ENCODE measurements at places on chromosomes 3 and 15.

DNA sequence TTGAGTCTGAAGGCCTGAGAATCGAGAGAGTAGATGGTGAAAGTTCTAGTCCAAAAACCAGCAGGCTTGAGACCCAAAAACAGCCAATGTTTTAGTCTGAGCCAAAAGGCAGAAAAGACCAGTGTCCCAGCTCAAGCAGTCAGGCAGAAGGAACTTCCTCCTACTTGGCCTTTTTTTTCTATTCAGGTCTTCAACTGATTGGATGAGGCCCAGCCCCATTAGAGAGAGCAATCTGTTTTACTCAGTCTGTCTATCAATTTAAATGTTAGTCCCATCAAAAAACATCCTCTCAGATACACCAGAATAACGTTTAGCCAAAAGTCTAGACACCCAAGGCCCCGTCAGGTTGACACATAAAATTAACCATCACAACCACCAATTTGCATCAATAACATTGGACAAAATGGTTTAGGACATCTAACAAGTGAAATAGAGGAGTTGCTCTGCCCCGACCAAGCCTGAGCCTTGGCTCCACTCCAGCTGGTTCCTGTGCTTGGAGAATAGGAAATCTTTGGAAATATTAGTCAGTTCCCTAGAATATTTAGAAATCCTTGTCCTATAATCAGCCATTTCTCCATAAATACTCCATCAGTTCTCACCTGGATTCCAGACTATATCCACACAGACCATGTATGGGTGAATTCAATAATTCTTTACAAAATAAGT is 51.4 kb upstream of the LIPC start:
- DNase-seq = no peak

- DNase-seq = no peak
Measured at GRCh38 chr3:161420746-161421145, 49.4 kb upstream of the SPTSSB start.

DNA sequence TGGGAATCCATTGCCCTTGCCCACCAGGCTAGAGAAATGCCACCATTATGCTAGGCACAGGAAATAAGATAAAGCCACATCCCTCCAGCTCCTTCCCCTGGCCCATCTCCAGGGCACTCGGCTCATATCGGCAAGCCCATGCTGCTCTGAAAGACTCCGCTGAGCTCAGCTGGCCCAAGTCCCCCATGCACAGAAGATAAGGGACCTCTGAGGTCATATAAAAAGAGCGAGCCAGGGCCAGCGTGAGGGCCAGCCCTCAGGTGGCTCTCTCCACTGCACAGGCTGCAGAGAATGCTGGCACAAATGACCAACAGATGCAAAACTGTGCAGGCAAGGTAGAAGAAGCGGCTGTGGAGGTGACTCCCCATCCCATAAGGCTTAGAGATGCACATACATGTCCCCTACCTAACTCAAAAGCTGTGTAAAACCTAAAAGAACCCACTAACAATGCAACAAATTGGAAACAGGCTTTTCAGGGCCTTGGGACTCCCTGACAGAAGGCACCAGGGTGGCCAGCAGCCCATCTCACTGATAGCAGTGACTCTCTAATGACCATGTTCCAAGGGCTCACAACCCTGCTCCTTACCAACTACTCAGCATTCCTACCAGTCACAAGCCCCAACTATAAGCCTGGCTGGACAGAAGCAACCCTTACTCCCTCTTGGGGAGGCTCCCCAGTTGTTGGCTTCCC is 3.0 kb downstream of the RAB6B start:
- no peak for DNase-seq

DNA sequence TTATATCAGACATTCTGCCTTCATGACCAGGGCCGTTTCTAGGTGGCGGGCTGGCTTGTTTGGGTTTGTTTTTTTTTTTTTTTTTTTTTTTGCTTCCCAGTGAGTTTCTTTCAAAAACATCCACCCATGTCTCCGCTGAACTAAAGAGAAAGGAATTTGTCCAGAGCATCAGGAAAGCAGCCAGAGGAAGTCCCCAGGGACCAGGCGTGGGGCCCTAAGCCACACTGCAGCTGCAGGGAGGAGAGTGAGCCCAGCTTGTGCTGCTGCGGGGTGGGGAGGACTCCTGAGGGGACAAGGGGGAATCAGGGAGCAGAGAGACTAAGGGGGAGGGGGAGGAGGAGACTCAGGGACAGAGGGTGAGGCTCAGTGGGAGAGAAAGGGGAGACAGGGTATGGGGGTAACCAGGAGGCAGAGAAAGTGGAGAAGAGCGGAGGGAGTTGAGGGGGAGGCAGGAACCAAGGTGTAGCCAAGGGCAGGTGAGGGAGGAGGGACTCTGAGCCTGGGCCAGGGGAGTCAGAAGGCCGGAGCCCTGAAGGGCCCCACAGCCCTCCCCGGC is 49.5 kb downstream of the CYP11A1 start:
- DNase-seq = no peak

- no peak for DNase-seq
Measured at GRCh38 chr15:99571299-99571698, 5.5 kb downstream of the MEF2A start.

DNA sequence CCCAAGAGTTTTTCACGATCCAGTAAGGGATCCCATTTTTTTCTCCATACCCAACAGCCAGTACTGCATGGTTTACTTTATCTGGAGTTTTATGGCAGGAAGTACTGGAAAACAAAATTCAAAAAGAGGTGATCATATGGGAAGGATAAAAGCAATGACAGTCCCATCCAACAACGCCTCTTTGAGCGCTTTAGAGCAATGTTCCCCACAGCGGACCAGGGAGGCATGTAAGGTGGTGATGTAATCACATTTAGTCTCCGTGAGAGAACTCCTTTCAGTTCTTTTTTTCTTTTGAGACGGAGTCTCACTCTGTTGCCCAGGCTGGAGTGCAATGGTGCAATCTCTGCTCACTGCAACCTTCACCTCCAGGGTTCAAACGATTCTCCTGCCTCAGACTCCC is 21.8 kb downstream of the CTSH start:
- DNase-seq = no peak

- no peak for DNase-seq
Measured at GRCh38 chr3:185595526-185595925, 9.4 kb downstream of the SENP2 start.

GRCh38 chr15:50164458-50164857 is 17.5 kb upstream of the SLC27A2 start:
- DNase-seq = no peak

DNA sequence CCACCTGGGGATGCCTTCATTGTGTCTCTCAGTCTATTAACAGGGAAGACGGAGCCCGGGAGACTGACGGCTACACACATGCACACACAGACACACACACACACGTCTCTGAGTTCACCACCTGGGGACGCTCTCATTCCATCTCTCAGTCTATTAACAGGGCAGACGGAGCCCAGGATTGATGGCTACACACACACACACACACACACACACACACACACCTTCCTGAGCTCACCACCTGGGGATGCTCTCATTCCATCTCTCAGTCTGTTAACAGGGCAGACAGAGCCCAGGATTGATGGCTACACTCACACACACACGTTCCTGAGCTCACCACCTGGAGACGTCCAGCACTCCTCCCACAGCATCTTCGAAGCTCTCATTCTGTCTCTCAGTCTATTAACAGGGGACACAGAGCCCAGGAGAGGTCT is 143.9 kb downstream of the OR4M2 start:
- peak; percentile 17 for DNase-seq

GRCh38 chr3:189058071-189058470 is 113.7 kb upstream of the TPRG1 start:
- no peak for DNase-seq

GRCh38 chr15:91694131-91694830 is 159.2 kb upstream of the SLCO3A1 start:
- no peak for DNase-seq

- peak; percentile 63 for DNase-seq
Measured at GRCh38 chr15:66603301-66604179, 37.7 kb upstream of the LCTL start.

- no peak for DNase-seq
Measured at GRCh38 chr3:81837071-81837593, 75.7 kb upstream of the GBE1 start.

- DNase-seq = peak; percentile 95
Measured at GRCh38 chr3:45870099-45870498, 16.2 kb upstream of the CCR9 start.

DNA sequence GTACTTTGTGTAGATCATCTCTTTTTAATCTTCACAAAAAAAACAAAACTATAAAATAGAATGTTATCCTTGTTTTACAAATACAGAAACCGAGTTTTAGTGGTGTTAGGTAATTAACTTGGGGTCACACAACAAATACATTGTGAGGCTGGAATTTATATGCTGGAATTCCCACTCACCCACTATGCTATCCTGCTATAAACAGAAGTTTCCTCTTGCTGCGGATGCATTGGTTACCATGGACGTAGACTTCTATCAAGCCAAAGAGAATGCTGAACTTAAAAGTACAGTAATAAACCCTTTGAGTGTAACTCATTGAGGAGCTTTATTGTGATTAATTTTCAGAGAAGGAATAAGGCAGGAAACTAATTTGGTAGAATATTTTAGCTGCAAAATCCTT is 9.2 kb downstream of the SNAP23 start:
- no peak for DNase-seq

DNA sequence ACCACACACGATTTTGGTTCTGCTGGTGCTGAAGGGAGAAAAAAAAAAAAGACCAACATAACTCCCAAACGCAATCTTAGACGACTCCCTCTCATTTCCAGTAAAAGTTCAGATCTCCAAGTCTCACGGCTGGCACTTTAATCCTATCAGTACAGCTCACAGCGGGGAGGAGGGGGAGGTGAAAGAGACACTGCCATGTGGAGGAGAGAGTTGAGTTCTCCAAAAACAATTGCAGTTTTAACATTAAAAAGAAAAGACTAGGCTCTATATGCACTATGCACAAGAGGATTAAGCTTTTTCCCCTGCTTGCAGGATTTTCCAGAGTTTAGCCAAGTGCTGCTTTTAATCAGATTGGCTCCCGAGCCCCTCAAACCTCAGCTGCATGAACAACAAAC is 16.8 kb downstream of the BMF start:
- DNase-seq = no peak

DNA sequence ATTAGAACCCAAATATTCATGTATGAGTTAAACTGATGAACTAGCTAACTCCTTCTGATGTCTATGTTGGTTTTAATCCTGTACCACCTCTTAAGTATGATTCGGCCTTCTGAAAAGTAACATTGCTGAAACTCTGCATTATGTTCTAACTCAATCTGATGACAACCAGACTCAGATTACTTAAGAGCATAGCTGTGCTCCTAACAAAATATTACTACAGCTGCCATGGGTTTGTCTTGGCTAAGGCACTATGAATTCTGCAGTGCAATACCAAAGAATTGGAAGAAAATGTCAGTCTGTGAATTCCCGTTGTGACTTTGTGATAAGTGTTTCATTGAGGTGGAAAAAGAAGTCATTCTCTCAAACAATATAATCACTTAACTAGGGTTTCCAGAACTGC is 224.4 kb downstream of the ZMAT3 start:
- DNase-seq = no peak

DNA sequence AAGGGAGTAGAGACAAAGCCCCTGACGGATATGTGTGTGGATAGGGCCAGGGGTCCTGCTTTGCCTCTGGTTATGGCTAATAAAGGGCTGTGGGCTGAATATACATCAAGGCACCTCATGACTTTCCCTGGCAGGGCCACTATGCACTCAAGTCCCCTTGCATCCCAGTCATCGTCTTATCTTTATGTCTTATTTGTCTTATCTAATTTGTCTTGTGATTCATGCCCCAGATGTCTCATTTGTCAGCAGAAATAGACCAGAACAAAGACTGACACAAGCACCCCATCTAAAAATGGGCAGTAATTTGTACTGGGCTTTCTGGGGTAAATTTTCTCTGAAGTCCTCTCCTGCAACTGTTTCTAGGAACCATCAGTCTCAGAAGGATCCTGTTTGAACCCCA is 68.6 kb downstream of the ITGA11 start:
- DNase-seq = no peak

GRCh38 chr3:124147946-124148345 is 156.0 kb upstream of the ROPN1 start:
- DNase-seq = no peak

DNA sequence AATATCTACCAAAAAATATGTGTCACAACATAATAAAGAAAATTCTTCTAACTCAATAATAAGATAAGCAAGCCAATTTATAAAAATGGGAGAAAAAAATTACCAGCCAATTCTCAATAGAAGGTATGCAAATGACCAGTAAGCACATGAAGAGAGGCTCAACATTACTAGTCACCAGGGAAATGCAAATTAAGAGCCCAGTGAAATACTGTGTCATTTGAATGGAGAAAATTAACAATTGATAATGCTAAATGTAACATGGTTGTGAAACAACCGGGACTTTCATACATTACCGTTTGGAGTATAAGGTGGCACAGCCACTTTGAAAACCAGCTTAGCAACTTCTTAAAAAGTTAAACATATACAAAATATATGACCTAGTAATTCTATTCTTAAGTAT is 460.7 kb downstream of the IGSF11 start:
- DNase-seq = no peak

DNA sequence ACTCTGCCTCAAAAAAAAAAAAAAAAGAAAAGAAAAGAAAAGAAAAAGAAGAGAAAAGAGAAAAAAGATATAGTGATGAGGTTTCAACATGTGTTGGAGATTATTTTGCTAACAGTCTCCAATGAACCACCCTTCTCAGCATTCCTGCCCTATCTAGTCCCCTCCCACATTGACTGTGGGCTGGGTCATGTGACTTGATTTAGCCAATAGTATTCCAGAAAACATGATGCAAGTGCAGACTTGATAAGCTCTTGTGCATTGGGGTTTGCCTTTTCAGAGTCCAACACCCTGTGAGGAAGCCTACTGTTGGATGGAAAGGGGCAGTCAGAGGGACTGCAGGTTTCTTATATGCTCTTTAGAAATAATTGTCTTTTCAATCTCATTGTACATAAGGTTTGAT is 37.8 kb upstream of the MED12L start:
- DNase-seq = no peak

DNA sequence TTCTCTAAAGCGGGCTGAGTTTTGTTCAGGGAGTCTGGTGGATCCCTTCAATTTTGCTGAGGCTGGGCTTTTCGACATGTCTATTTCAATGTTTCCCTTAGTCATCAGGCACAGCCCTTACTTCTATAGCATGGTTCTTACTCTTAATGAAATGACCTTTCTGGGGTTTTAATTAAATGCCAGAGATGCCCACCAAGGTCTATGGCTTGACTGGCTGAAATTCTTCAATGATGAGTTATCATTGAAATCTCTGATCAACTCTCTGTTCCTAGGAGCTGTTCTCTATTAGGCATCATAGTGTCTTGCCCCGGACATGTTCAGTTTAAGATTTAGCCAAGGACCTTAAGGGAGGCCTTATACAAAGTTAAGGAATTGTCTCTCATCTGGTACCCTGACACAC is 33.4 kb upstream of the KBTBD12 start:
- no peak for DNase-seq

DNA sequence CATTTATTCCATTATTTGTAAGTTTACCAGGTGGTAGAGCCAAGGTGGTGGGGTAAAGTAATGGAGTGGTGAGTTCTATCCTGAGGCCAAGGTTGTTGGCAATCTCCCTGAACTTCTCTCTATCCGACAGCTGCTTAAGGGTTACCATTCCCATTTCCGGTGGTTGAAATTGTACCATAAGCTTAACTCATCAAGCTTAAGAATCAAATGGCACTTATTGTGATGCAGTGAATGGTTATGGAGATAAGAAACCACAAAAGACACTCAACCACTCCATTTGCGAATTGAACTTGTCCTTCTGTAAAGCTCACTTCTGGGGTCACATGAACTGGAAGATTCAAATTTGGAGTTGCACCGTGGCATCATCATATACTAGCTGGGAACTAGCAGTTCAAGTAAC is 287.4 kb upstream of the SLCO3A1 start:
- DNase-seq = no peak
